ENCODE measurements at places on chromosomes 2 and 18.

DNA sequence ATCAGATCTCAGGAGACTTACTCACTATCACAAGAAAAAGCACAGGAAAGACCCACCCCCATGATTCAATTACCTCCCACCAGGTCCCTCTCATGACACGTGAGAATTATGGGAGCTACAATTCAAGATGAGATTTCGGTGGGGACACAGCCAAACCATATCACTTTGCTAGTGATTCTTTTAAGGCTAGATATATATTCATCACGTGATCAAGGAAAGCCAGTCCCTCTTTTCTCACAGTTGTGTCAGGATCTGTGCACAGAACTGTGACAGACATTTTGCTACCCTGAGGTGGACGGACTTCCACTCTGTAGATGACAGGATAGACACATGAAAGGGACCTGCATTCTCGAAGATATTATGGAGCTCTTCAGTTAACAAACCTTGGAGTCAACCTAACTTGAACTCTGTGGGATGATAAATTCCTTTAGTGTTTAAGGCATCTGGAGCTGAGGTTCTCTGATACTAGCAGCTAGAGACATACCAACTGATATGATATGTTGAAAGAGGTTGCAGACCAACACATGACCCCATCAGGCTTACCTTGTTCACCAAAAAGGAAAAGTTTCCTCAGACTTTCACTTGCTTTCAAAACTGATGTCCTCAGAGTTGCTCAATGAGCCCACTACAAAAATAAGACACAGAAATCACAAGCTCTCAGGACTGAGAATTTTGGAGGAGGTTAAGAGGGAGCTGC lies 66.3 kb upstream of the SCG2 start:
- H3K4me1 ChIP-seq = no peaks in the 10 kb centered on the region
- no peak overlapping the region for H3K4me3 ChIP-seq
- H3K36me3 ChIP-seq = no peaks in the 10 kb centered on the region
- H3K27ac ChIP-seq = no peak overlapping the region

GRCh38 chr18:75818383-75818782 lies 390.9 kb upstream of the SMIM21 start:
- DNase-seq = no peak
- H3K4me1 ChIP-seq = no peaks in the 10 kb centered on the region
- H3K27ac ChIP-seq = no peak overlapping the region
- no peaks in the 10 kb centered on the region for H3K27me3 ChIP-seq

DNA sequence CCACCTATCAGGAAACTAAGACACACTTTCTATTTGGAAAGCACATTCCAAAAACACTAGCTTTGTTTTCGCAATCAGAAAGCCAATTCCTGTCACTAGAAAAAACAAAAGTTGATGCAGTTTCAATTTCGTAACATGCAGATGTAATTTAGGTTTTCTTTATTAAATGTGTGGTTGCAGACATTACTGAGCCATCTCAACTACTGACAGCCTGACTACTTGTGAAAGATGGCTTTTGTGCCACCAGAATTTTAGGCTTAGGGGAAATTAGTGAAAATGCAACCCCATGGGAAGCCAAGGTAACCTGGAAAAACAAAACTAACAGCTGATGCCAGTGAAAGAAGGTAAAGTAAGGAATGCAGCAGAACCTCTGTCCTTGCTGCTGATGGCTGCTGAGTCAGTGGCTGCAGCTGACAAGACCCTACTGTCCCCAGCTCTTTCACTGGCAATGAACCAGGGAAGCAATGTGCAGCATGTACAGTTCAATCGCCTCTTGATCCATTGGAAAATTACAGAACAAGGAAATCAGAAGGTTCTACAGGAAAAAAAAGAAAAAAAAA lies 34.9 kb downstream of the FEZ2 start:
- H3K4me3 ChIP-seq = no peak overlapping the region

DNA sequence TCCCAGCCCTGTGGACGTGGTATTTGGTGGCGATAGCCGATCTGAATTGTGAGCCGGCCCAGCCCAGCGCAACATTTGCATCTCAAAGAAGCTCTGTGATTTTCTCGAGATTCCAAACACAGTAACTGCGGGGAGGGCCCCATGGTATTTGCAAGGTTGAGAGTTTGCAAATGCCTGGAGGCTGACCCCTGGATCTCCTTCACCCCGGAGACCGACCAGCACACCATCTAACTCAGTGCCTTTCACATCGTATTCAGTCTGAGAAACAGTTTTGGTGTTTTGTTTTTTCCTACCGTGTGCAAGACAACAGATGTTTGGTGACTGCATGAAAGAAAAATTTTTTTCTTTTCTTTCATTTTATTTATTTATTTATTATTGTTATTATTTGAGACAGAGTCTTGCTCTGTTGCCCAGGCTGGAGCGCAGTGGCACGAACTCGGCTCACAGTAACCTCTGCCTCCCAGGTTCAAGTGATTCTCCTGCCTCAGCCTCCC lies 40.3 kb downstream of the MYCN start:
- H3K36me3 ChIP-seq = no peaks in the 10 kb centered on the region
- H3K27me3 ChIP-seq = no peaks in the 10 kb centered on the region
- H3K4me1 ChIP-seq = peaks cover 6% of the 10 kb centered on the region

GRCh38 chr2:39781697-39782096 lies 2.6 kb upstream of the THUMPD2 start:
- peaks cover 21% of the 10 kb centered on the region for H3K4me1 ChIP-seq
- H3K27ac ChIP-seq = no peak overlapping the region
- no peak for DNase-seq

DNA sequence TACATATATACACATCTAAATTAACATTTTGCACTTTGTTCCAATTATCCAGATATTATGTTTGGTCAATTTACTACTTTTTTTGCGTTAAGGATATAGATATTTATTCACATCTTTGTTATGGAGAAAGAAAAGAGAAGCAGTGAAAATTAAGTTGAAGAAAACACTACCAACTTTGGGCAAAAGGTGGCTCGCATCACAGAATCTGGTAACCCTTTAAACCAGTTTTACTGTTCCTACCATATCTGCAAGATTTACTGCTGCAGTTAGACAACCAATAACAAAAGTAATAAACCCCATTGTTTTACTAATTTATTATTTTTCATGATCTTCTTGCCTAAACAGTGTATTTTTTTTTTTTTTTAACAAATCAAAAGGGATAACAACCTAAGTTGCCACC lies 53.6 kb downstream of the SMAD2 start:
- no peak overlapping the region for H3K4me3 ChIP-seq
- no peaks in the 10 kb centered on the region for H3K36me3 ChIP-seq
- H3K4me1 ChIP-seq = no peaks in the 10 kb centered on the region
- DNase-seq = no peak
- no peak overlapping the region for H3K27ac ChIP-seq
- H3K27me3 ChIP-seq = no peaks in the 10 kb centered on the region

DNA sequence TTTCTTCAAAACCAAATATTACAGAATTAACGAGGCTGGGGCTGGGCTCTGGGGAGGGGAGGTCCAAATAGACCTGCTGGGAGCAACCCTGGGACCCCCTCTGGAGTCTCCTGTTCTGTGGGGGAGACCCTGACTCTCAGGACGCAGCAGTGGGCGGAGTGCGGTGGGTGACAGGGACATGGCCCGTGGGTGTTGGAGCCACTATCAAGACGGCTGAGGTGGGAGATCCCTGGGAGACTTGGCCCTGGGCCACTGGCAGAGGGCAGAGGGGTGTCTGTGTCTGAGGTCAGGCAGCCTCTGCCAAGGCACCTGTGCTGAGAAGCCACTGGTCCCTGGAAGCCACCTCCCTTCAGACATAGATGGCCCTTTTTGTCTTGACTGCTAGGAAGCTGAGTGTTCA lies 79.5 kb upstream of the CTDP1 start:
- H3K4me1 ChIP-seq = no peaks in the 10 kb centered on the region
- H3K36me3 ChIP-seq = no peaks in the 10 kb centered on the region
- H3K27ac ChIP-seq = no peak overlapping the region
- no peak for DNase-seq
- H3K27me3 ChIP-seq = no peaks in the 10 kb centered on the region
- H3K4me3 ChIP-seq = no peak overlapping the region

- H3K36me3 ChIP-seq = peaks cover 5% of the 10 kb centered on the region
- H3K27me3 ChIP-seq = no peaks in the 10 kb centered on the region
- no peak overlapping the region for H3K4me3 ChIP-seq
- no peak overlapping the region for H3K27ac ChIP-seq
- DNase-seq = no peak
Measured at GRCh38 chr2:127707890-127708648, 6.8 kb downstream of the SFT2D3 start.

DNA sequence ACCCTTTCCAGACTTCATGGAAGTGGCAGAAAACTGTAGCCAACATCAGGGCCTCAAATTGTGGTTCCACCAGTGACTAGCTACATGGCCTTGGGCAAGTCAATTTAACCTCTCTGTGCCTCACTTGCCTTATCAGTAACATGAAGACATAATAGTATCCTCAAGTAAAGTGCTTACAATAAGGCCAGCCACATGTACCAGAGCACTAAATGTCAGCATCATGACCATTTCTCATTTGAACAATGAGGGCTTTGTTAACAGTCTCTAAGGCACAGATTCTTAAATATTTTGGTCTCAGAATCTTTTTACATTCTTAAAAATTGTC lies 5.8 kb upstream of the KCMF1 start:
- H3K4me3 ChIP-seq = no peak overlapping the region
- no peak overlapping the region for H3K27ac ChIP-seq
- H3K27me3 ChIP-seq = no peaks in the 10 kb centered on the region

DNA sequence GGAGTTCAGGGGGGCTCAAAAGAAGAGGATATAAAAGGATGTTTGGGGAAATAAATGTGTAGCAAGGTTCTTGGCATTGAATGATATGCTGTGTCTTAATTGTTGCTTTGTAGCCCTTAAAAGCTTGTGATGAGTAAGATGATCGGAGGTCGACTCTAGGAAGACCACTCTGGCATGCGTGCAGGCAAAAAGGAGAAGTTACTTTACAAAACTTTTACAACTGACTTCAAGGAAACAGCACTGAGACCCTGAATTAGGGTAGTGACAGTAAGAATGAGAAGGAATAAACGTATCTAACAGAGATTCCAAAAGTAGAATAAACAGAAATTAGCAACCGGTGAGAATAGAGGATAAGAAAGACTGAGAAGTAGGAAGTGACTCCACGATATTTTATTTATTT lies 228.7 kb upstream of the TANK start:
- no peak overlapping the region for H3K4me3 ChIP-seq
- H3K36me3 ChIP-seq = no peaks in the 10 kb centered on the region
- no peak overlapping the region for H3K27ac ChIP-seq
- DNase-seq = no peak

GRCh38 chr18:10067670-10068659 lies 154.1 kb downstream of the VAPA start:
- no peaks in the 10 kb centered on the region for H3K4me1 ChIP-seq
- no peak overlapping the region for H3K4me3 ChIP-seq

DNA sequence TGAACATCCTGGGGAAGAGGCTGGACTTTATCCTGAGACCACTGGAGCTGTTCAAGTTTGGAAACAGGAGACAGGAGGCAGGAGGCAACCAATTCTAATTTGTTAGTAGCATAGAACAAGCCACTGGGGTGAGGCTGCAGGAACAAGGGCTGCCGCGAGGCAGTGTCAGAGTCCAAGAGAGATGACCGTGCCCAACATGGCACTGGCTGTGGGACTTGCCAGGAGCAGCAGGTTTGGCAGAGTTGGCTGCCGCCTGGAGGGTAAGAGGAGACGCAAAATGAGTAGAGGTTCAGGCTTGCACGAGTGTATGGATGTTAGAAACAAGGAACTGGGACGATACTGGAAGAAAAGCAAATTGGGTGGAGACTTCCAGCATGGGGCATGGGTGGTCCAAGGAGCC lies 168.5 kb downstream of the TPGS2 start:
- H3K4me1 ChIP-seq = no peaks in the 10 kb centered on the region
- H3K36me3 ChIP-seq = no peaks in the 10 kb centered on the region
- DNase-seq = no peak
- H3K4me3 ChIP-seq = no peak overlapping the region

DNA sequence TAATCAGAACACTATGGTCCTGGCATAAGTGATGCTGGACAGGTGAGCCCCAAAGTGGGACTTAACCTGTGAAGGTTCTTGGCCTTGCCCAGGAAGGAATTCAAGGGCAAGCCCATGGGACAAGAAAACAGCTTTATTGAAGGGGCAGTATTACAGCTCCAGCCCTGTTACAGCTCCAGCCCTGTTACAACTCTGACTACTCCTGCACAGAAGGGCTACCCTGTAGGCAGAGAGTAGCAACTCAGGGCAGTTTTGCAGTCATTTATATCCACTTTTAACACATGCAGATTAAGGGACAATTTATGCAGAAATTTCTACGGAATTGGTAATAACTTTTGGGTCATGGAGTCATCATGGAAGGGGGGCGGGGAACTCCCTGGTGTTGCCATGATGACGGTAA lies 15.7 kb downstream of the IL37 start:
- peaks cover 3% of the 10 kb centered on the region for H3K4me1 ChIP-seq
- no peak overlapping the region for H3K4me3 ChIP-seq
- no peak overlapping the region for H3K27ac ChIP-seq
- H3K27me3 ChIP-seq = no peaks in the 10 kb centered on the region

DNA sequence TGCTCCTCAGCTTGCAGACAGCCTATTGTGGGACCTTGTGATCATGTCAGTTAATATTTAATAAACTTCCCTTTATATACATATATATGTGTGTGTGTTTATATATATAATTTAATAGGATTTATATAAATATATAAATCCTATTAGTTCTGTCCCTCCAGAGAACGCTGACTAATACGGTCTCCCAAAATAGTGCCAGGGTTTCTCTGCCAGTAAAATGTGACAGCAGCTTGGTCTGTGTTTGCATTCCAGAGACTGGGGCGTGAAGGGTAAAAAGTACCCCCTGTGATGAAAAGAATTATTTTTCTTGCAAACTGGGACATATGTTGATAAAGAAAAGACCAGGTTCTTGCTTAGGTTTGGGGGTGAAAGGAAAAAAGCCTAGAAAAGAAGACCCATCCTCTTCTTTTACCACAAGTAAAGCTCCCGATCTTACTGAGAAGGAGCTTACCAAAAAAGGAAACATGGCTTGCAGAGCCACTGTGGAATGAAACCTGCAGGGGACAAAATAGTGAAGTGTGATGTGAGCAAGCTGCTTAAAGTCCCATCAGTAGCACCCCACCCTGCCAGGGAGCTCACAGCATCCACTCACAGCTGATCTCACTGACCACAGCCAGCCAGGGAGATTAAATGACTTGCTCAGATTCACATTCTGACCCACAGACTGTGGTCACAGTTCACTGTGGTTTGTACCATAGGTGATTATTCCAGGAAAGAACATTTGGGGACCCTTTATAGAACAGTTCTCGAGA lies 110.9 kb upstream of the RMP24 start:
- H3K4me1 ChIP-seq = no peaks in the 10 kb centered on the region
- H3K27ac ChIP-seq = no peak overlapping the region
- no peaks in the 10 kb centered on the region for H3K36me3 ChIP-seq
- H3K27me3 ChIP-seq = no peaks in the 10 kb centered on the region
- DNase-seq = no peak

- H3K27ac ChIP-seq = no peak overlapping the region
- no peaks in the 10 kb centered on the region for H3K36me3 ChIP-seq
- H3K27me3 ChIP-seq = no peaks in the 10 kb centered on the region
Measured at GRCh38 chr2:28004086-28004485, 113.6 kb downstream of the BABAM2 start.

GRCh38 chr18:3610813-3611212 lies 160.8 kb downstream of the TGIF1 start:
- no peak overlapping the region for H3K4me3 ChIP-seq
- peaks cover 10% of the 10 kb centered on the region for H3K4me1 ChIP-seq
- DNase-seq = no peak
- H3K36me3 ChIP-seq = no peaks in the 10 kb centered on the region
- no peaks in the 10 kb centered on the region for H3K27me3 ChIP-seq
- H3K27ac ChIP-seq = no peak overlapping the region
